RWPE2 (cell line): ENCODE measurements at places on chromosomes 4 and X.
A peak's percentile ranks its signal among the peaks of the same experiment; 100 is the strongest.

DNA sequence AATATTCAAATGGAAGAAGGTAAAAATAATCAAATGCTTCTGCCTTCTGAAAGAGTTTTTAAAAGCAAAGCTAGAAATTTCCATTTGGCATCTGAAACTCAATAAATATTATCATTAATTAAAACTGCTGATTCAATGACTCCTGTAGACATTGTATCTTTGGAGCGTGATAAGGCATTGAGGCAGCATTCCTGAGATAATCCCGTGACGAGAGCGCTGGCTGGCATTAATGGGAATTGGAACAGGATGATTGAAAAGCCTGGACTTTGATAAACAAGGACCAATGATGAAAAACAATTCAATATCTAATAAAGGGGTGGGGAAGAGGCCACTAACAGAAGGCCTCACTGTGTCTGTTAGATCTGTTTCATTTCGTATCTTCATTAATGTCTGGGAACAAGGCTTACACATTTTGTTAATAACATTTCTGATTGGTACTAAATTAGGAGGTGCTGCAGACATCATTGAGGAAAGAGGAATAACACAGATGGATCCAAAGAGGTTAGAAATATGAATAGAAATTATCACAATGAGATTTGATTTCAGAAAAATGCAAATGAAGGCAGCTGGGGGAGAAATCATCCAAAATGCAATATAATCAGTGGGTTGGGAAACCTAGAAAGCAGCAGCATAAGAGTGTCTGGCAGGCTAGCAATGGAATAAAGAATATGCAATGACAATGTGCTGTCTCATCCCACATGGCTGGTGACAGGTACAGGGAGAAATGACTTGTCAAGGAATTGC lies 102.3 kb downstream of the SCD5 start:
- no peak overlapping the region for H3K4me3 ChIP-seq
- no peaks in the 10 kb centered on the region for H3K4me1 ChIP-seq
- H3K36me3 ChIP-seq, result no peaks in the 10 kb centered on the region
- H3K27me3 ChIP-seq, result no peaks in the 10 kb centered on the region
- no peak for DNase-seq

- no peak overlapping the region for H3K4me3 ChIP-seq
- H3K4me1 ChIP-seq, result peaks cover 30% of the 10 kb centered on the region
- no peaks in the 10 kb centered on the region for H3K27me3 ChIP-seq
- peak overlapping the region; percentile 92 for H3K27ac ChIP-seq
Measured at GRCh38 chrX:49174723-49175122, 3.0 kb downstream of the PLP2 start.

- H3K4me3 ChIP-seq, result no peak overlapping the region
- no peak overlapping the region for H3K27ac ChIP-seq
- DNase-seq, result no peak
- H3K4me1 ChIP-seq, result no peaks in the 10 kb centered on the region
- H3K27me3 ChIP-seq, result no peaks in the 10 kb centered on the region
Measured at GRCh38 chrX:31099536-31100090, 27.8 kb upstream of the FTHL17 start.

DNA sequence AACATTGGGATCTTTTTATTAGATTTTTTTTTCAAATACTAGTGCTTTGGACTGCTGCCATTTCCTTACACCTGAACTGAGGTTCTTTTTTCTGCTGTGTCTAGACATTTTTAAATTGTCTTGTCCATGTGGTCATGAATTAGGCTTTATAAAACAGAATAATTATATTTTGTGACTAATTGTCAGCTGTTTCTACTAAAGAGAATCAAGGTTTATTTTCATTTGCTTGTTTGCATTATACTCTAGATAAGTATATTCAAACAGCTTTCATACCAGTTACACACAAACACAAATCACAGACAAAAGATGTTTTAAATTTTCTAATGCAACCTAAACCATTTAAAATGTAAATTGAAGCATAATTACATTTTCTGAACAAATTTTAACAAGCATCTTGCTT lies 194.7 kb downstream of the GALNTL6 start:
- H3K4me1 ChIP-seq, result no peaks in the 10 kb centered on the region
- DNase-seq, result no peak
- no peaks in the 10 kb centered on the region for H3K27me3 ChIP-seq

DNA sequence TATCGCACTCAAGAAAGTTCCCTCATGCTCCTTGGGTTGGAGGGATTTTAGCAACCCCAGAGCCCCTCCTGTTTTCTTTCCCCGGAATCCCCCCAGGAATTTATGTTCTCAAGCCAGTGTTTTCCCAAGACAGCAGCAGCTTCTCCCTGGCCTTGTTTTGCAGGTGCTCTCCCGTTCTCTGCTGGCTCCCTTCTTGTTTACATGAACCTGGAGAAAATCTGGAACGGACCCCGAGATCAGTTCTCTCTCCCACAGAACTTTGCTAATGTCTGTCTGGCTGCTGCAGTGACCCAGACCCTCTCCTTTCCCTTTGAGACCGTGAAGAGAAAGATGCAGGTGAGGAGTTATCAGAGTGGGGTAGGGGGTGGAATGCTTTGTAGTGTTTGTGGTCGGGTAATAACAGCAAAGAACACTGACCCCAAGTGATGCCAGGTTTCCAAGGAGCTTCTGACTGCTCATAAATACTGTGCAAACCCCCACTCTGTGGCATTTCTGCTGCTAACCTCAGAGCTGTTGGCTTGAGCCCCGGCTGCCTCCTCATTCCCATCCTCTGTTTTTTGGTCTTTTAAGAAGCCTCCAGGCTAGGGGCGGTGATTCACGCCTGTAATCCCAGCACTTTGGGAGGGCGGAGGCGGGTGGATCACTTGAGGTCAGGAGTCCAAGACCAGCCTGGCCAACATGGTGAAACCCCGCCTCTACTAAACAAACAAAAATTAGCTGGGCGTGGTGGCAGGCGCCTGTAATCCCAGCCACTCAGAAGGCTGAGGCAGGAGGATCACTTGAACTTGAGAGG lies 11.1 kb downstream of the SLC25A43 start:
- no peak overlapping the region for H3K4me3 ChIP-seq
- DNase-seq, result peak; percentile 65
- H3K36me3 ChIP-seq, result peaks cover 3% of the 10 kb centered on the region; the same call in 1 of the 2 replicates
- peaks cover 3% of the 10 kb centered on the region for H3K4me1 ChIP-seq
- no peaks in the 10 kb centered on the region for H3K27me3 ChIP-seq

- no peaks in the 10 kb centered on the region for H3K27me3 ChIP-seq
- no peak overlapping the region for H3K27ac ChIP-seq
- H3K36me3 ChIP-seq, result no peaks in the 10 kb centered on the region
- no peaks in the 10 kb centered on the region for H3K4me1 ChIP-seq
- no peak overlapping the region for H3K4me3 ChIP-seq
- no peak for DNase-seq
Measured at GRCh38 chr4:141560056-141560455, 76.3 kb upstream of the IL15 start.

DNA sequence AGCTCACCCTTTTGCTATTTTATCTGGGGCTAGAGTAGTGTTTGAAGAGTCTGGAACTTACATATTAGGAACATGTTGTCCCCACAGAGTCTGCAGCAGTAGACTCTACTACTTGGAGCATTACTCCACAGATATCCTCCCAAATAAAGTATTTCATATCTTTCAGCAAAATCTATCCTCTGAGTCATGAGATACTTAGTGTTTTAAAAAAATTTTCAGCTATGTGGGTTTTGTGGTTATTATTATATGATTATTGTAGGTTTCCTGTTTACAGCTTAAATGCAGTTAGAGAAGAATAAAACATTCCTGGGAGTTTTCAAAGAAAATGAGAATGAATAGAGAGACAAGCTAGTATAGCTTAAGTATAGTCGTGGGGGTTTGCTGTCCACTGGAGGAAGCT lies 30.9 kb downstream of the PAGE2 start:
- no peaks in the 10 kb centered on the region for H3K27me3 ChIP-seq
- no peaks in the 10 kb centered on the region for H3K4me1 ChIP-seq
- no peak for DNase-seq
- no peak overlapping the region for H3K4me3 ChIP-seq
- no peak overlapping the region for H3K27ac ChIP-seq

GRCh38 chr4:43275779-43276178 lies 383.3 kb downstream of the GRXCR1 start:
- no peaks in the 10 kb centered on the region for H3K4me1 ChIP-seq
- H3K4me3 ChIP-seq, result no peak overlapping the region
- no peaks in the 10 kb centered on the region for H3K27me3 ChIP-seq
- H3K36me3 ChIP-seq, result no peaks in the 10 kb centered on the region
- DNase-seq, result no peak
- H3K27ac ChIP-seq, result no peak overlapping the region

GRCh38 chr4:83677656-83678055 lies 141.7 kb downstream of the GPAT3 start:
- H3K4me3 ChIP-seq, result no peak overlapping the region
- no peaks in the 10 kb centered on the region for H3K27me3 ChIP-seq
- H3K36me3 ChIP-seq, result no peaks in the 10 kb centered on the region
- no peak for DNase-seq

GRCh38 chrX:10157543-10157942 lies 768 bp downstream of the CLCN4 start:
- DNase-seq, result no peak
- peaks cover 6% of the 10 kb centered on the region for H3K4me1 ChIP-seq
- no peaks in the 10 kb centered on the region for H3K27me3 ChIP-seq
- H3K27ac ChIP-seq, result no peak overlapping the region
- no peaks in the 10 kb centered on the region for H3K36me3 ChIP-seq

GRCh38 chr4:102500352-102500695 lies 835 bp upstream of the NFKB1 start:
- H3K36me3 ChIP-seq, result no peaks in the 10 kb centered on the region
- no peak for DNase-seq
- H3K4me3 ChIP-seq, result peak overlapping the region; percentile 93
- peaks cover 24% of the 10 kb centered on the region for H3K4me1 ChIP-seq

- H3K27ac ChIP-seq, result peak overlapping the region; percentile 55
- DNase-seq, result no peak
- no peaks in the 10 kb centered on the region for H3K27me3 ChIP-seq
- peak overlapping the region; percentile 89 for H3K4me3 ChIP-seq
- no peaks in the 10 kb centered on the region for H3K4me1 ChIP-seq
Measured at GRCh38 chr4:338759-339097, 1.1 kb downstream of the ZNF141 start.

DNA sequence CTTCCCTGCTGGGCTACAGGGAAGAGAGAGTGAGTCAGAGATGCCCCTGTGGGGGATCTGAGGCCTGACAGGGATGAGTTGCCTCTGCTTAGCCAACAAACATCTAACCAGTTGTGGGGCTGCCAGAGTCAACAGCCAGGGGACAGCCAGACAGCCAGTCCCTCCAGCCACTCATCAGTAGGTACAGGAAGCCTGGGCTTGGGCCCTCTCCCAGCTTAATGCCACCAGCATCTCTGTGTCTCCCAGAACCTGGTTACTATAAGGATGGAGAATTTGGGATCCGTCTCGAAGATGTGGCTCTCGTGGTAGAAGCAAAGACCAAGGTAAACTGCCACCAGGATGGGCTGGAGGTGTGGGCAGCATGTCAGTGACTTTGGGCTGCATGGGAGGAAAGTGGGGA lies 17.3 kb upstream of the SASH3 start:
- no peaks in the 10 kb centered on the region for H3K36me3 ChIP-seq
- no peak for DNase-seq
- H3K4me3 ChIP-seq, result no peak overlapping the region
- no peaks in the 10 kb centered on the region for H3K4me1 ChIP-seq

DNA sequence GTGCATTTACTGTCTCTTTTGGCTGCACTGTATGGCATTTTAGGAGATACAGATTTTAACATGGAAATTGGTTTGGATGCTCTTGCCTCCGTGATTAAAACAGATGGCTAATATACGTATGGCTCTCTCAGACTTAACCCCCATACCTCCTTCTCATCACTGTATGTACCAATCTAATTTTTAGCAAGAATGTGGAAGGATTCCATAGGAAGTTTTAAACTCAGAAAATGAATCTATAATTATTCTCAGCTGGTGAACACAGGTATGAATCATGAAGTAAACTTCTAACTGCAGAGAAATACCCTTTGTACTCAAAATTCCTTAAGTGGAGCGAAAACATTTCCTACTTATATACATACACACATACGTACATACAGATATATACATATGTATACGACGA lies 210.5 kb upstream of the NEIL3 start:
- no peak for DNase-seq
- H3K4me1 ChIP-seq, result no peaks in the 10 kb centered on the region
- no peak overlapping the region for H3K4me3 ChIP-seq
- no peak overlapping the region for H3K27ac ChIP-seq

GRCh38 chr4:87419578-87420249 lies 2.7 kb upstream of the NUDT9 start:
- peaks cover 14% of the 10 kb centered on the region for H3K4me1 ChIP-seq
- H3K27ac ChIP-seq, result no peak overlapping the region
- H3K27me3 ChIP-seq, result no peaks in the 10 kb centered on the region
- H3K36me3 ChIP-seq, result no peaks in the 10 kb centered on the region
- no peak overlapping the region for H3K4me3 ChIP-seq

DNA sequence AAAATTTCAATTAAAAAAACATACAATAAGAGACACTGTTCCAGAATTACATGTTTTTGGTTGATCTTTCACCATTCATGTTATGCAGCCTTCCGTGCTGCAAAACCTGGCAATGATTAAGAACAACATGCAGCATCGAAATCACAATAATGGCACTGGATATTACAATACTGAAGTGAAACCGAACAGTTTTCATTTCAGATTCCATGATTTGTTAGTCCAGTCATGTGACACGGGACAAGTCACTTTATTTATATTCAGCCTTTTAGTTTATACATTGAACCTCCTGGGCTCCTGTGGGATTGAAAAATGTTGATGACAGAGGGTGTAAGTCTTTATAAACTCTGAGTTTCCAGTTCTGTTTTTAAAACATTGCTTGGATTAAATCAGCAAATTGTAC lies 142.5 kb upstream of the TTC29 start:
- H3K27me3 ChIP-seq, result peaks cover 3% of the 10 kb centered on the region
- H3K4me1 ChIP-seq, result no peaks in the 10 kb centered on the region
- DNase-seq, result no peak
- H3K27ac ChIP-seq, result no peak overlapping the region
- no peaks in the 10 kb centered on the region for H3K36me3 ChIP-seq

- H3K4me1 ChIP-seq, result no peaks in the 10 kb centered on the region
- H3K36me3 ChIP-seq, result no peaks in the 10 kb centered on the region
- no peak overlapping the region for H3K4me3 ChIP-seq
- no peak overlapping the region for H3K27ac ChIP-seq
- DNase-seq, result no peak
Measured at GRCh38 chrX:88903989-88904718, 157.1 kb downstream of the CPXCR1 start.

- peaks cover 48% of the 10 kb centered on the region for H3K27me3 ChIP-seq
- H3K27ac ChIP-seq, result no peak overlapping the region
- H3K4me1 ChIP-seq, result no peaks in the 10 kb centered on the region
- peak; percentile 80 for DNase-seq
- H3K4me3 ChIP-seq, result peak overlapping the region; percentile 19
- H3K36me3 ChIP-seq, result no peaks in the 10 kb centered on the region
Measured at GRCh38 chr4:54233277-54233696, 4.2 kb downstream of the PDGFRA start.

DNA sequence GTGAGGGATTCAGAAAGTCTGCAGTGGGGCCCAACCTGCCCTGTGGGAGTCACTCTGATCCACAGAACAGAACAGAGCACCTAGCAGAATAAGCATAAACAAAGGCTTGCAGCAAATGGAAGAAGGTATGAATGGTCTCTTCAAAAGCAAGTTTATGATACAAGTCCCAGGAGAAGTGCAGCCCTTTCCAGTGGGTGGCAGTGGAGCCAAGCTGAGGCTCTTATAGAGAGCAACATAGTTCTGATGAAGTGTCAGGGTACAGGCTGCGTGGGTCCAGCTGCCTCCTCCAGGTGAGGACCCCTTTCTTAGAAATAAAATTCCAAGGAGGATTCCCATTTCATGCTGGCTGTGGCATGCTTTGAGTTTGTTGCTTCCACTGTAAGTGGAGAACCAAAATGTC lies 88.8 kb upstream of the PAK3 start:
- no peak for DNase-seq
- H3K4me3 ChIP-seq, result no peak overlapping the region
- H3K27ac ChIP-seq, result no peak overlapping the region
- H3K27me3 ChIP-seq, result no peaks in the 10 kb centered on the region
- no peaks in the 10 kb centered on the region for H3K36me3 ChIP-seq
